Naive B cell (primary cell): ENCODE measurements at places on chromosomes 12 and 14.
A peak's percentile ranks its signal among the peaks of the same experiment; 100 is the strongest.

DNA sequence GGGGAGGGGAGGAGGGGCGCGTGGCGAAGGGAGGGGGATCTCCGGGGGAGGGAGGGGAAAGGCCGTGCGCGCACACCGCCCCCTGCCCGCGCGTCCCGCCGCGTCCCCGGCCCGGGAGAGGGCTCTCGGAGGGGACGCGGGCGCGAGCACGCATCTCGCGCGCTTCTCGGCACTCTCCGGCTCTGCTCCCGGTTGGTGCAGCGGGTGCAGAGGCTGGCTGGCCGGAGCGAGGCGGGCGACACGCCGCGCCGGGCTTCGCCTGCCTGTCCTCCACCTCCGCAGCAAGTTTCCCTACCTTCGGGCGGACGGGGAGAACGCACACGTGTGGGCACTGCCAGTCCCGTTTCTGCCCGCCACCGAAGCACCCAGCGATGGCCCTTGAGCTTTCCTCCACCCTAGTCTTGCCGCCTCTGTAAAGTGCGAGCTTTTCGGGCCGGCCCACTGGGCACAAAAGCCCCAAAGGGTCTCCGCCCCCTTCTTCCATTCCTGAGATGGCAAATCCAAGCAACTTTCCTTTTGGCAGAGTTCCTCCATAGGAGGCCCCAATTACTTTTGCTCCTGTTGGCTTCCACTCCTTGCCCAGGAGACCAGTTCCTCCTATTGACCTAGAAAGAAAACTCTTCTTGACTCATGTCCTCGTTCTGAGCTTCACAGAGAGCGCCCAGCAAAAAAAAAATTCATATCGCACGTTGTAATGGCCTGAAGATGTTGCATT lies 363 bp upstream of the CSAD start:
- DNase-seq = peak; percentile 74

GRCh38 chr14:24145219-24145618 lies 1.2 kb downstream of the PSME2 start:
- no peak for DNase-seq

- DNase-seq = no peak
Observed at GRCh38 chr12:2559931-2560330, 234.8 kb upstream of the FKBP4 start.

GRCh38 chr14:41860586-41860985 lies 253.9 kb downstream of the LRFN5 start:
- no peak for DNase-seq

DNA sequence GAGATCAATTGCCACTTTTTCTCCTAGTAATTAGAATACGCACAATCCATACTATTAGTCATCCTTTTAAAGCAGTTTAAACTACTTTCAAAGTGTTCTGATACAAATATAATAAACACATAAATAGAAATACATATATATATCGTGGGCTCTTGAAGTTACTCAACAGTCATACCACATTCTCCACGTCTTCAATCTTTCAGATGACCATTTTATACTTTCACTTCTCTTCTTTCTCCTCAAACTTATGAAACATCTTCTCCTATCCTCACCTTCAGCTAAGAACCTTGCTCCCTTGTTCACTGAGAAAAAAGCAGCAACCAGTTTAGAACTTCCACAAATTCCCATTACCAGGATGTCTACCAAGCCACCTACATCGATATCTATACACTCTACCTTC lies 19.2 kb downstream of the CEP290 start:
- DNase-seq = no peak
